ENCODE measurements at places on chromosomes 3 and 15.

GRCh38 chr3:69130689-69131088 is 8.3 kb upstream of the LMOD3 start:
- no peak for DNase-seq

GRCh38 chr15:47500842-47501241 is 216.5 kb upstream of the SEMA6D start:
- no peak for DNase-seq

GRCh38 chr3:169104972-169105371 is 558.5 kb downstream of the MECOM start:
- DNase-seq, result no peak

DNA sequence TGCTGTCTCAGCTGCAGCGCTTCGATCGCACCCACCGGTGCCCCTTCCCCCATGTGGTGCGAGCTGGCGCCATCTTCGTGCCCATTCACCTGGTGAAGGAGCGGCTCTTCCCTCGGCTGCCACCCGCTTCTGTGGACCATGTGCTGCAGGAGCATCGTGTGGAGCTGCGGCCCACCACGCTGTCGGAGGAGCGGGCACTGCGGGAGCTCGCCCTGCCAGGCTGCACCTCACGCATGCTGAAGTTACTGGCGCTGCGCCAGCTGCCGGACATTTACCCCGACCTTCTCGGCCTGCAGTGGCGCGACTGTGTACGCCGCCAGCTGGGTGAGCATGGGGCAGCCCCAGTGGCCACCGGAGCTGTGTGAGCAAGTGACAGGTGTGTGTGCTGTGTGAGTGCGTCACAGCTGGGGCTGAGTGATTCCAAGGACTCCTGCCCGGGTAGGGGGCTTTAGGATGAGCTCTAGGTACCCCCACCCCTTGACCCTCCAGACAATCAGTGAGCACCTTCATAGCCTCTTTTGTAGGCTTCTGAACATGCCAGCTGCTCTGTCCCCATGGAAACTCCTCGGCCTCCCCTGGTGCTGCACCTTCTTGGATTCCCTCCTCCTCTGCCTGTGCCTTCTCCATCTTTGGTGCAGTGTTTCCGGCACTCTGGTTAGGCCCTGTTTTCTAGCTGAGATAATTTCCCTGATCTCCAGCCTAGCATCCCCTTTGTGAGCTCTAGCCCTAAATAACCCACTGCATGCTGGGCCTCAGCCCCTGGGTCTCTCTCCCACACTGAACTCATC is 7.0 kb downstream of the C15orf39 start:
- no peak for DNase-seq

DNA sequence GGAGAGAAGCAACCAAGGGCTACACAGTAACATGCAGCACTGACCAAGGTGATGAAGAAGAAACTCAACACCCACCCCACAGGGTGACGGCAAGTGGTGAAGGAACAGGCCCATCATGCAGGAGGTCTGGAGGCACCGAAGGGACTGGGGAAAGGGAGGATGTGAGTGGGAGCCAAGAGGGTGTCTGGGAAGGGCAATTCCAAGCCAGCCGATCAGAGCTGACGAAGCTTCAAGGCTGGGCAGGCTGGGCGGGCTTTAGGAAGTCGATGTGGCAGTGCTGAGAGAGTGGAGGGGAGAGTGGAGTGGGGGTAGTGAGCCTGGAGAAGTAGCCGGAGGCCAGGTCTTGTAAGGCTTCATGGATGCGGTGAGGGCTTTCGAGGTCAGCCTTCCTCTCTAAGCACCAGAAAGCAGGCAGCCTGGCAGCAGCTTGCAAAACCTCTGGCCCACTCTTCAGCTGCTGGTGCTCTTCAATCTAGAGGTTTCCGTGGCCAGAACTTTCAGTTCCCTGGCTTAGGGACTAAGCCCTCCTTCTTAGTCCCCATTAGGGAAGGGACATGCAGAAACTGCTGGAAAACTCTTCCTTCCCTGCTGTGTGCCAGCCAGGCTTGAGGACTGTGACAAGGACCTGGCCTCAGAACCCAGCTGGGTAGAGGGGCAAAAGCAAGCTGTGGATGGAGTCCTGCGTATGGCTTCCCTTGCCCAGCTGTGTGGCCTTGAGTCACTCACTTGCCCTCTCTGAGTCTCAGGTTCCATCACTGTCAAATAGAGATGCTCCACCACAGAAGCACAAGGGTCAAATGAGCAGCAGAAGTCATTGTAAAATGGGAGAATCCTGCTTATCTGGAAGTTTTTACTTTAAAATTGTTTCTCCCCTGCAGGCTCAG is 72.1 kb downstream of the TLE3 start:
- DNase-seq, result no peak

DNA sequence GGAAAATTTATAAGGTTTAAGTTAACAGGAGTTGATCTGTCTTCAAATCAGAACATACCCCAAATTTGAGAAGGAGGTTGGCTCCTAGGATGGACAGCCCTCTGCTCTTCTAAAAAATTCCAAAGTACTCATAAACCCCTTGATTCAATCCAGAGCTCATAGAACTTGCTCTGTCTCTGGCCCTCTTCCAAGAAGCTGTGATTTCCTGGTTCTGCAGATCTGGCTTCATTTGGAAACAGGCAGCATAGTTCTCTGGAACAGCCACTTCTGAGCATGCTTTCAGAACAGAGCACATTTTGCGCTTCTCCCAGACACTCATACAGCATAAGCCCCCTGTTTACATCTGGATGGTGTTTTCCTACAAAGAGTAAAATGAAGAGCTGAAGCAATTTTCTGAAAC is 96.7 kb downstream of the KBTBD8 start:
- no peak for DNase-seq

- DNase-seq, result no peak
These were observed 137.5 kb downstream of the OPA1 start for GRCh38 chr3:193730511-193730910.

DNA sequence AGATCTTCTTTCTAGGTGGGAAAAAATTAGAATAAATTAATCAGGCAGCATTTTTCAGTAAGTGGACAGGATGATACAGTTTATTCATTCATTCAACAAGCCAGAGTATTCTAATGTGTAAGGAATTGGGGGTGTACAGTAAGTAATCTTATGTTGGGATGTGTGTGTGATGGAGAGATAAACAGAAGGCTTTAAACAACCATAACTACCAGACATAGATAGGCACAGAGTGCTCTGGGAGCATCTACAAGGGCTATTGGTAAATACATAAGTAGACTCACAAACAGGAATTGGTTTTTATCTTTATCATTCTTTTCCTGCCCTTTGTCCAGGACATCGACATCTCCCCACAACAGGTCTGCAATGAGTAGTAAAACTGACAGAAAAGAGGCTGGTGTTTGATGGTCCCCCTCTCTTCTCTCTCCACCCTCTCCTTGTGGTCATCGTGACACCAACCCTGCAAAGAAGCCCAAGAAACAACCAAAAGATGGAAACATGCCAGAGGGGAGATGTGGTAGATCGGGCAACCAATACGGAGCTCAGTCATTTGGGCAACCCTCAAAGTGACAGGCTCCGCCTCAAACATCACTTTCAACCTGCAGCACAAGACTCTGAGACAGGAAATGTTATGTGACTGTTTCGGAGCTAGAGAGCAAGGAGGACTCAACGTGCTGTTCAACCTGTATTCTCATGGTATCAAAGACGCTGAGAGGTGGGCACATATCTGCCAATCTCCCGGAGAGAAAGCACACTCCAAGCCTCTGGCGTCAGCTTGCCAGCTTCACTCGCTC is 28.7 kb upstream of the B3GNT5 start:
- peak; percentile 27 for DNase-seq

DNA sequence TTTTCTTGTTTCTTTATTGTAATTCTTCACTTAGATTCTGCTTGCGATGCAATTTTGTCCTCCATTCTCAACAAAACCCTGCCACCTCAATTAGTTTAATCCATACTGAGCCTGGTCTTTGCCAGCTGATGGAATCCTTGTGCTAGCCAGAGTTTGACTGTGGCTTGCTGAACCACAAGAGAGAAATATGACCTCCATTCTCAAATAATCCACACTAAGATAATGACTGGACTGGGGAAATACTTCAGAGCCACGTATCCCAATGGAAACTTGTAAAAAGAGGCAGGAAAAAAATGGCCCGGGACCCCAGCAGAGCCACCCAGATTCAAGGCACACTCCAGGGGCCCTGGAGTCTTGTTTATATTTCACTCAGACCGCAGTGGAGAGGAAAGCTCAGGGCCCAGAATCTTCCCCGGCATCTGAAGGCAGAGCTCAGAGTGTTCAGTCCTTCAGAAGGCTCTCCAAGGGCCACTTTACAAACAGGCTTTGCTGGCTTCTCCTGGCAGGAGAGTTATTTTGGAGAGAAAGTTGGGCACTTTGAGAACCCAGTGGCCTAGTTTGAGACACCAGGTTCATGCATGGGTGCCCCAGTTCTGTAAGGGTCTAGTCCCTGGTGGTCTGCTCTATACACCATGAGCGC is 62.7 kb downstream of the SSUH2 start:
- DNase-seq, result no peak

GRCh38 chr3:81621277-81621676 is 140.2 kb downstream of the GBE1 start:
- no peak for DNase-seq

DNA sequence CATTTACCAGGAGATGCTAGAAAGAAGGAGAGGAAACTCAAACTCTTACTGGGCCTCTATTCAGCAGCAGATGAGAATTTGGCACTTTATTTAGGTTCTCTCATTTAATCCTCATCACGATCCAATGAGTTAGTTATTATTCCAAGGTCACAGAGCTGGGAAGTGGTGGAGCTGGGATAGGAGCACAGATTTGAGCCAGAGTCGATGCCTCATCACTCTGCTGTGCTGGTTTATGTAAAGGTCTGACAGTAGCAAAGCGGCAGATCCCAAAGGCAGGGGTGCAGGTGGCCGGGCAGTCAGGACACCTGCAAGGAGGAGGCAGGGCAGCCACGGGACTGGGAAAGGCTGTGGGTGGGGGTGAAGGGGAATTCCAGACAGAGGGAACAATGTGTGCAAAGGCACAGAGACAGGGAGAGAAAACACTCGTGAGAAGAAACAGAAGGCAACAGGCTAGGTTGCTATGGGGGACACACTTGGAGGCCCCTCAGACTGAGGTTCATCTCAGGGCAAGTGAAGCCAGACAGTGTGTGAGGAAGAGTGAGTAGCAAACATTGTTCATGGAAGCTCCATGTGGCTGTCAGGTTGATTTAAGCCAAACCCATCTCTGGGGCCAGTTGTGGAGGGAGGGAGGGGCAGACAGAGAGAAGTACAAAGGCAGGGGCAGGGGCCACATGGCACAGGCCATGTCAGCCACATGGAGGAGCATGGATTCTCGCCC is 26.8 kb downstream of the RAB6B start:
- no peak for DNase-seq

GRCh38 chr15:45169608-45170480 is 17.9 kb downstream of the SHF start:
- DNase-seq, result no peak

GRCh38 chr15:92165001-92165346 is 228.7 kb upstream of the ST8SIA2 start:
- no peak for DNase-seq

DNA sequence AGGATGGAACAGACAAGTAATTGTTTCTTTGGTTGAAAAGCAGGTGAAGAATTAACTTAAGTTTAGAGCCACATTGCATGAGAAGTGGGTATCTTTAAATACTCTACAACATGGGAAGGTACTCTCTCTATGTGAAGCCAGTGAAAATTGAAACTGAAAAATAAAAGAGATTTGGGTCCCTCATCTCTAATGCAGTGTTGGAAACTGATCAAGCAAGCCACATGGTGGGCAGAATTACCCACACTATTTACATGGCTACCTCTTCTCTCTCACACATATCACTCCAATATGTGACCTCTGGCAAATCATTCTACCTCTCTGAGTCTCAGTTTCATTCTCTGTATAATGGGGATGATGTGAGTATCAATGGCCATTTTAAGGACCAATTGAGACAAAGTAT is 339.0 kb downstream of the IL5RA start:
- DNase-seq, result no peak

- DNase-seq, result no peak
These were observed 60.4 kb upstream of the PPARG start for GRCh38 chr3:12228461-12228860.

GRCh38 chr15:33982516-33982915 is 14.2 kb downstream of the CHRM5 start:
- DNase-seq, result no peak

DNA sequence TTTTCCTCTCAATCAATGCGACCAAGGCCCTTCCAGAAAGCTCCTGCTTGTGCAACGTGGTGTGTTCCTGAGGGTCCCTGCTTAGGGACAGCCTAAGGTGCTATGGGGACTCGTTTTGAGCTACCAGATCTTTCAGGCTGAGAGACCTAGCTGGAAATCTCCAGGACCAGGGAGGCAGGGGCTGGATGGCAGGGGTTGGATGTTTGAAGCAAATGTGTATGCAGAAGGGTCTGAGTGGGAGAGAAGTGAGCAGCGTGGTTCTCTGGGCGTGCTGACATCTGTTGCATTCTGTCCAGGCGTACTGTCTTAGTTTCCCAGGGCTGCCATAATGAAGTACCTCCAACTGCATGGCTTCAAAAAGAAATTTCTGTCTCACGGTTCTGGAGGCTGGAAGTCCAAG is 31.7 kb upstream of the SLCO2A1 start:
- no peak for DNase-seq

DNA sequence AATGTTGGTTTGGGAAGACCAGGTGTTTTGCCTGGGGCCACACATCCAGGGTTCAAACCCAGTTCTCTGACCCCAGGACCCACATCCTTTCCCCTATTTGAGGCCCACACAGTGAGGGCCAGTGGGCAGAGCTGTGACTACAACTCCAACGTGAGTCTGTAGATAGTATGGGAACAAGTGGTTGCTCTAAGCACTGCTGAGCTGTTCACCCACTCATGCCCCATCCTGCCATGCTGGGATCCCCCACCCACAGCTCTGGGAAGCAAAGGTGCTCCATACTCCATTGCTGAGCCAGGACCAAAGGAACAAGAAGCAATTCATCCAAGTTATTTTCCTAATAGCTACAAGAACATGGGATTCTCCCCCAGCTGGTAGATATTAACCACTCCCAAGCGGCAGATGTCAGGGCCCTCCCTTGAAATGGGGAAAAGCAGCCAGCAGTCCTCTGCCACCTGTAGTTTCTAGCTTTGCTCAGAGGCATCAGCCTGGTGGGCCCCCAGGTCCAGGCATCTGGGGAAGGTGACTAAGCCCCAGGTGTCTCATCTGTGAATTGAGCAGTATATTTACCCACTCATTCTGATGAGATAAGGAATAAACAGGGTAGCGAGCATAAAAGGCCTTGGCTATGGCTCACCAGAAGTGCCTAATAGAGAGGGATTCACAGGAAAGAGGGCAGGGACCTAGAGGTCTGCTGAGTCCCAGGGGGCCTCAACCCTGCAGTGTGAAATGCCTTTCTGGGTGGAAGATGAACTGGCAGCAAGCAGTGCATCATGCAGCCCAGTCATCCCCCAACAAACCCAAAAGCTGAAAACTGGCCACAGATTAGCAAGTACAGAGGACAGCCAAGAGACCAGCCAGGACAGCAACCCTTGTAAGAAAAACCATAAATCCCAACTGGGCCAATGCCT is 33.4 kb downstream of the POC1A start:
- no peak for DNase-seq

DNA sequence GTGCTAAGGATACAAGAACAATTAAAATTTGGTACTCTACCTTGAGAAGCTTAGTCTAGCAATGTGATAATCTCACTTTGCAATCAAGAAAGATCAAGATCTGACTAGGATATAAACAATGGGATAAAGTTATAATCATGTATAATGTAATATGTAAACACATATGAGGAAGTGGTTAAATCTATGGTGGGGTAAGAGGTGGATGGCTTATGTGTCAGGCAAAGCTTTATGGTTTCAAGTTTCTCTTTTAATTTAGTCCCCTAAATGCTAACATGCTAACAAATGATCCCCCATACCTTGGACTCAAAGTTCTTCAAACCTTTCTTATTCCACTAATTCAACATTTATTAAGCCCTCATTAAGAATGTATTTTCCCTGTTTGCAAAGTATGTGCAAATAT is 2.5 kb downstream of the RSL24D1 start:
- DNase-seq, result no peak

GRCh38 chr15:31360843-31361763 is 34.5 kb downstream of the KLF13 start:
- DNase-seq, result peak; percentile 68

Measured in activated naive CD8-positive, alpha-beta T cell treated with anti-CD3 and anti-CD28 coated beads for 36 hours (primary cell).